ENCODE measurements at places on chromosomes 3 and 15.

DNA sequence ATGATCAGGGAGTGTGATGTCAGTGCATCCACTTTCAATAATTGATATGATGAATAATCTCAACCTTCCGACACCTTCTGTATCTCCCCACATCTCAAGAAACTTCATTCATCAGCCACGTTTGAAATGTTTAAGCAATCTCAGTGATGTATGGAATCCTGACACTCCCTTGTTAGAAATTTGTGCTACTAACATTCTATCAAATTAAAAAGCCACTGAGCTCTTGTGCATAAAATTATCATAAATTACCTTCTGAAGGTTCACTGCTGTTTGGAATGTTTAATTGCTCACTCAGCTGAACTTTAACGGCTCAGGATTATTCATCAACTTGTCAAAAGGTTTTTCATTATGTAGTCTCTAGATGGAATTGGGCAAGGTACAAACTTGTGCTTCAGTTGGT lies 108.4 kb upstream of the DPH6 start:
- DNase-seq: no peak

DNA sequence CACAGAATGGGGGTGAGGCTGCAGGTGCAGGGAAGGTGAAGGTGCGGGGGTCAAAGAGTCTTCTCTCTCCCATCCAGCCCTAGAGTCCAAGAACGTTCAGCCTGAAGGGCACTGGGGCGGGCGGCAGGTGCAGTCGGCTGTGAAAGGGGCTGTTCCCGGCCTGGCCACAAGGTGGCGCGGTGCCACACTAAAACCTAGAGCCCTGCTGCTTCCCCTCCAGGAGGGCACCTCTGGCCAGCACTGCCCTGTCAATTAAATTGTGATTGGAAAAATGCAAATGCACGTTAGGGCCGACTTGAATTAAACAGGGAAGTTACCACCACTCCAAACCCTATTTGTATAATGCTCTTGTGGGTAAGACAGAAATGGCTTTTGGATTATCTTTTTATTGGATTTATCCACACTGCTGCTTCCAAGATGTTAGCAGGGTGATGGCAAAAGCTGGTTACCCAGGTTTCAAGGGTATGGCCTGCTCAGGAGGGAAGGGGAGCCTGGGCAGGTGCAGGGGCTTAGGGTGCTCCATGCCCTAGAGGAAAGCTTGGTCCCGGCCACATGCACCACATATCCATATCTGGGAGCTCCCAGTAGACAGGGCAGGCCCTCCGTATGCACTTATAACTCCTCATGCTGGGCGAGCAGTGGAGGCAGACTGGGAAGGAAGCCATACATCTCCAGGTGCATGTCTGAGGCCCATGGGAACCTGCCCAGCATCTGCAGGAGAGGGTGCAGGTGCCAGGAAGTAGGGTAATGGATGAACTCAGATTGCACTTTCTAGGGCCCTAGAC lies 119.8 kb downstream of the ADCY5 start:
- peak; percentile 59 for DNase-seq

DNA sequence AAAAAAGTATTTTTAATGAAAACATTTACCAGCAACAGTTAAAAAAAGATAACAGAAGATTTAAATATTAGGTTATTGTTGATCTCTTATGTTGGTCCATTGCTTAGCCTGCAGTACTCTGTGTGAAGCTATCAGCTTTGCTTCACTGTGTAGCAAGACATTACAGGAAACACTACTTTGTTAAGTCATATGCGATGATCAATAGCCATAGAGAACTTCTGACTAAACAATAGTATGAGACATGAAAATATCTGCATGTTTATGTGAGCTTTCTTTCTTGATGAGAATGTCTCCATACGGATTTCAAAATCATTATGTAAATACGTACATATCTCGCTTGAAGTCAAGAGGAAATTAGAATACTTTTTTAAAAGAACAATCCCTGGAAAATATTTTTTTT lies 27.0 kb upstream of the CAPN3 start:
- DNase-seq: no peak

- DNase-seq: no peak
Measured at GRCh38 chr3:42699511-42699971, 3.1 kb downstream of the HHATL start.

DNA sequence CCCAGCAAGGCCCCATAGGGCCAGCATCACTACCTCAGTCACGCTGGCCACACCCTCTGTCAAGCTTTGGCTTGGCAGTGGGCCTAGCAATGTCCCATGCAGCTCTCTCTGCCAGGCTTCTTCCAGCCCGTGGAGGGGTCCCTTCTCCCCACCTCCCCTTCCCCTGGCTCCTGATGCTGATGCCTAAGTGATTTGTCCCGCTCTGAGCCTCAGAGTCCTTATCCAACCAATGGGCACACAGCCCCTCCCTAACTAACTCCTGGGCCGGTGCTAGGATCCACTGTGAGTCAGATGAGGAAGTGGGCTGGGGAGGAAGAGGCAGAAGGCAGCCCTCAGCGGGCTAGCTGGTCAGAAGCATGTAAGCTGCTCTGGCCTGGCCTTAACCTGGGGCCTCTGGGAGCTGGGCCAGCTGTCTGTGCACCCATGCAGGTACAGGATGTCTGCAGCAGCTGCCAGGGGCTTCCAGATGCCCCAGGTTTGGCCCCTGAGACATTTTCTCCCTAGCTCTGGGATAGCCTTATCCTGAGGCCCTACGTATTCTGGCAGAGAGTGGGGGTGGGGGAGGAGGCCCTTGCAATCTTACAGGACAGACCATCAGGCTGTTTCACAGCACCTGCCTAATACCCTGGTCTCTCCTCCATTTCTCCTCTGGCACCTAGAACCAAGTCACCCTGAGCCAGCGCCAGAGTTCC lies 740 bp upstream of the ZBTB47 start:
- DNase-seq: no peak

DNA sequence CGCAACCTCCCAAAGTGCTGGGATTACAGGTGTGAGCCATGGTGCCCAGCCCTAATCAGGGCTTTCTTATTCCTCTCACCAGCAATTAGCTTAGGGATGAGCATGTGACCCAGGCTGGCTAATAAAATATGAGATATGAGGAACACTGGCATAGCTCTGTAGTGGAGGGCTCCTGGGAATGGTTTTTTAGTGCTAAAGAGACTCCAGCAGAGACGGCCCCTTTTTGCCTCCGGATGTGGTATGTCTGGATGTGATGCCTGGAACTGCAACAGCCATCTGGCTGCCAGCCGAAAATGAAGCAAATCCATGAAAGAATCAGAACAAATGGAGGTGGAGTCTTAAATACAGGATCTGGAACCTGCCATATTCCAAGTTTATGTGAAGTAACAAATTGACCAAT lies 69.1 kb upstream of the MAGI1 start:
- no peak for DNase-seq

- DNase-seq: no peak
Measured at GRCh38 chr15:40787991-40788390, 18.2 kb downstream of the C15orf62 start.

GRCh38 chr3:120561251-120562045 lies 34.7 kb upstream of the NDUFB4 start:
- DNase-seq: peak; percentile 39

DNA sequence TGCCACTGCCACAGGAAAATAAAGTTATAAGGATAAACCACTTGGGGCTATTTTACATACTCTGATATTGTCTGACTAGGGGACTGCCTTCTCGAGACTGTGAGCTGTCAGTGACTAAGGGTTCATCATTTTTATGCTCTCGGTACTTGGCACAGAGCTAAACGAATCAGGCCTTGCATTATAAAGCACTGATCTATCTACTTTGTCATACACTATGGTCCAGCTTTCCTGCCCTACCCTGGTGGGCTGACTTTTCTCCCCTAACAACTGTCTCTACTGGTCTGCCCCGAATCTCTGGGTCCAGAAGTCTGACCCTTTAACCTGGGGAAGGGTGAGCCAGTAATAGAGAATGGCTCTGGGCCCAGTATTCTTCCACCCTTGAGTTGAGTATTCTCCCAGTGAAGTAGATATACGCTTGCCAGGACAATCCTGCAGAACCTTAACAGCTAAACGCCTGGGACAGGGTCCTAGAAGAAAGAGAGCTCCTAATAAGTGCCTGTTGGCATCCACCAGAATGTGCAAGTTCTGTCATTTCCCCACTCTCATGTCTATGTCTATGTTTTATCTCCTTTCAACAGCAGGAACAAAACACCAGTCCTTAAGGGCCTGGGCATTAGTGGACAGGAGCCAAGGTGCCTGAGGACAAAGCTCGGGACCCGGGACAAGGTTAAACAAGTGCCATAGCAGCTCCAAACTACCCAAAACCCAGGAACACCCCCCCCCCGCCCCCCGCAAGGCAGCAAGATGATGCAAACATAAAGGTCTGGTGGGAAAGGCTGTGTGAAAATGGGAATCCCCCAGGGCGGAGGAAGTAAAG lies 1.2 kb downstream of the LARP6 start:
- no peak for DNase-seq

DNA sequence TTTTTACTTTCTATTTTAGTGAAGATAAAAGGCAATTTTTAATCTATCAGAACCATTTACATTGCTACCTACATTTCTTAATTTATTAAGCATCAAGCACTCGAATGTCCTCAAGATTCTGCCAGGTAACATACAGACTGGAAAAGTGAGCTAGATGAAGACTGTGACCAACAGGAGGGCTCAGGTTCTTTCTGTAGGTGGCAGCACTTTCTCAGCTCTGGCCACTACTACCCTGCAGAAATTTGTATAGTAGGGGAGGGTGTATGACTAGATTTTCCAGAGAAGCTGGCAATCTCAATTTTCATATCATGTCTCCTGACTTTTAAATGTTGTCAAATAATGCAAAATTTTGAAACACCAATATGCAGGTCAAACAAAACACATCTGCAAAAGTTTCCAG lies 165.0 kb upstream of the SUCLG2 start:
- no peak for DNase-seq

GRCh38 chr3:141345528-141345927 lies 22.8 kb upstream of the ZBTB38 start:
- DNase-seq: no peak

DNA sequence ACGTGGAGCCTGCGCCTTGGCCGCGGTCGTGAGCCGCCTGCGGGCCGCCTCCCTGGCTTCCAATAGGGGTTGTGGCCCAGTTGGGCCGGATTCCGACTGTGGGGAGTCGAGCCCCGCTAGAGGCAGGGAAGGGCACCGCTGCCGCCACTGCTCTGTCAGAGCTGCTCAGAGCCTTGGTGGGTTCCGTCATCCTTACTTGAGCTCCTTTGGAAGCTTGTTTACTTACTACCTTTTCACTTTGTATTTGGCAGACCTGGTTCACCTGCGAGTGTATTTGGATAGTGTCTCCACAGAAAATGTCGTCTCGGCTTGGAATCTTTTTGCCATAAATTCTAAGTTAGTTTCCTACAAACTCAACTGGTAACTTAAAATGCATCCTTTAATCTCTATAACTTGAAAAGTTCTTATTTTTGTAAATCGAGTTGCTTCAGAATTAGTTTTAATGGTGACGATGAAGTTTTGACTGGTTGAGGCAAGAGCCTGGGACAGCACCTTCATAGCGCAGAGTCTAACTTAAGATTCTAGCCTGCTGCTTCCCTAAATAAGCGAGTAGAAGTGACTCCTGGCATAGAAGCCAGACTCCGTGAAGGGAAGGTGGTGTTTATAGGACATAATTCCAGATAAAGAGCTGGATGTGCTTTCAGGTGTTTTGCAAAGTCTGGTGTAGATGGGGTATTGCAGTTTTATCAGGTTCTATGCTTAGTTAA lies 800 bp downstream of the DAG1 start:
- DNase-seq: no peak

GRCh38 chr3:154178172-154178571 lies 57.0 kb downstream of the ARHGEF26 start:
- DNase-seq: no peak

- DNase-seq: no peak
Measured at GRCh38 chr3:9780458-9780812, 10.7 kb upstream of the CAMK1 start.

- peak; percentile 76 for DNase-seq
Measured at GRCh38 chr3:149401212-149401925, 23.9 kb upstream of the TM4SF1 start.

DNA sequence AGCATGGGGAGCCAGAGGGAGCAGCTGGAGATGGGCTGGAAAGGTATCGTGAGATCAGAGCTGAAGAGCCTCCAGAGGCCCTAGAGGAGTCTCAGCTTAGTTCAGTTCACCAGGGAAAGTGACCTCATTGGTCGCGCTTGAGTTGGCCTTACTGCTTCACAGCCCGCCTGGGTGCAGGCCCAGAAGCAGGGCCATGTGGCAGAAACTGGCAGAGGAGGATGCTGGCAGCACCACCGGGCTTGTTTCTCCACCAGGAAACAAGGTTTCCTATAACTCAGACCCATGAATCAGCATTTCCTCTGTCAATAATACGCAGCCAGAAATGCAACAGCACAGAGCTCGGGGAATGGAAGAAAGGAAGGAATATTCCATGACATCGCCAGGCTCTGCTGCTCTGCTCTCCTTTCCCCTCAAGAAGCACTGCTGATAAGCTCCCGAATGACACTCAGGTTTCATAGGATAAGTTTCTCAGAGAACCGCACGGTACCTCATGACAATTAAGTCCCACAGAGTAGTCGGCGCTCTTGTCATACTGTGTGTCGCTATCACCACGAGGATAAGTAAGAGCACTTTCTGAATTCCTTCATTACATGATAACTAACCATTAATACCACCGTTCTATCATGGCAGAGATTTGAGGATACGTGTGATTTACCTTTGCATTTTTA lies 147.1 kb upstream of the LPP start:
- DNase-seq: peak; percentile 64

GRCh38 chr3:176274161-176274560 lies 923.1 kb downstream of the TBL1XR1 start:
- peak; percentile 96 for DNase-seq

- DNase-seq: peak; percentile 5
Measured at GRCh38 chr3:33681667-33682066, 36.4 kb downstream of the CLASP2 start.

GRCh38 chr3:177597311-177598096 lies 400.2 kb upstream of the TBL1XR1 start:
- DNase-seq: peak; percentile 83

DNA sequence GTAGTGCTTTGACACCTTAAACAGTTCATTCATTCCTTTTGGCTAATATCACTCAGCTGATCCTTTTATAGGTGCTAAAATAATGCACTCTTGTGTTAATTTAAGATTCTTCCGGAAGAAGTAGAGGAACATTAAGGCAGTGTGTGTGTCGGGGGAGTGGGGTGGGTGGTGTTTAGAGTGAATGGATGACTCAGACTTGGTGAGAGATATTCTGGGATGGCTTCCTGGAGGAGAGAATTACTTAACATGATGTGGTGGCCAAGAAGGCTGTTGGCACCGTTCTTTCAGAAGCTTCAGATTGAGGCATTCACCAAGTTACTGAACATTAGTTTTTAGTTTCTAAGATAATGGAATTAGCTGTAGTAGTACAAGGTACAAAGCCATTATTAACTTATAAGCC lies 125.6 kb upstream of the ROPN1 start:
- no peak for DNase-seq

DNA sequence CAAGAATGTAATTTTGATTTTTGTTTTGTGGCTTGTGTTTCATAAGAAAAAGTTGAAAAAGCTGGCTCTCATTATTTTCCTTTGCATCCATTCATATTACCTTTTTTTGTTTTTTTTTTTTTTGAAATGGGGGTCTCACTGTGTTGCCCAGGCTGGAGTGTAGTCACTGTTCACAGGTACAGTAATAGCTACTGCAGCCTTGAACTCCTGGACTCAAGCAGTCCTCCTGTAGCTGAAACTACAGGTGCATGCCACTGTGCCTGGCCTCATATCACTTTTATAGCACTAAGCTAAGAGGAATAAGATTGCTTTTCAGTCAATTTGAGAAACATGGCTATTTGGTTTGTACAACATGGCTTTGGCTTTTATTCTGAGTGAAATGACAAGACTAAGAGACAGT lies 49.8 kb downstream of the TCF12 start:
- DNase-seq: no peak

GRCh38 chr15:28068930-28069329 lies 30.2 kb downstream of the OCA2 start:
- DNase-seq: no peak

- no peak for DNase-seq
Measured at GRCh38 chr3:123098426-123099330, 31.9 kb downstream of the PDIA5 start.

Data from NCI-H510A treated with DMSO at 0.1 percent for 48 hours (cell line).